ENCODE measurements at places on chromosomes 7 and 10.

DNA sequence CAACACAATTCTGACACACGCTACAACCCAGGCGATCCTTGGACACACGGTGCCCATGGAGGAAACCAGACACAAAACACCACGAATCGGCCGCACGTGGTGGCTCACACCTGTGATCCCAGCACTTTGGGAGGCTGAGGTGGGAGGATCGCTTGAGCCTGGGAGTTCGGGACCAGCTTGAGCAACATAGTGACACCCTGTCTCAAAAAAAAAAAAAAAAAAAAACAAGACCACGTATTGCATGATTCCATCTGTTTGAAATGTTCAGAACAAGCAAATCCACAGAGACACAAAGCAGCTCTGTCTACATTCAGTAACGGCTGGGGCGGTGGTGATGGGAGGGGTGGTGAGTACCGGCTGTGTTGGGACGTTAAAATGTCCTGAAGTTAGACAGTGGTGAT is 25.2 kb downstream of the ADAP1 start:
- no peak for DNase-seq

- DNase-seq = no peak
Measured at GRCh38 chr7:125681508-125681907, 751.9 kb upstream of the POT1 start.

DNA sequence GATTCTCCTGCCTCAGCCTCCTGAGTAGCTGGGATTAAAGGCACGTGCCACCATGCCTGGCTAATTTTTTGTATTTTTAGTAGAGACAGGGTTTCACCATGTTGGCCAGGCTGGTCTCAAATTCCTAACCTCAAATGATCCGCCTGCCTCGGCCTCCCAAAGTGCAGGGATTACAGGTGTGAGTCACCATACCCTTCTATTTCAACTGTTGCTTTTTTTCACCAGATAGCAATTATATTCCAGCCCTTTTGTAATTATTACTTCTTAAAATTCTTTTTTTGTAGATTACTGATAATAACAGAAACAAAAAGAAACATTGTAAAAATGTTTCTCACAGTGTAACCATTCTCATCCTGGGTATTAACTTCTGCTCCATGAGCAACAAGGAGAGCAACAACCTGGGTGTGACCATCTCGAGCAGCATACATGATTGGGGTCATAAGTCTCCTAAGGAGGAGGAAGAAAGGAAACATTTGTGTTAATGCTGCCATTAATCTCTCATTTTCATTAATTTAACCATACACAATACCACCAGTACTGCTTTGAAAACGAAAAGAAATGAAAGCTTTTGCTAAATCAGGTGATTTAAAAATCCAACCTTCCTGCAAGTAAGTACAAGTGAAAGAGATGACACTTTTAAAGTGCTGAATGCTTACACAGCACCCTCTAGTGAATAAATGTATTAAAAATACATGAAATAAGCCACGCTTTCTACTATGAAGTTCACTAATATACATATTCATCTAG is 41.8 kb downstream of the ASZ1 start:
- no peak for DNase-seq

- DNase-seq = no peak
Measured at GRCh38 chr7:130896051-130896881, 162.3 kb upstream of the KLF14 start.

GRCh38 chr10:125264757-125265578 is 104.6 kb upstream of the CTBP2 start:
- DNase-seq = no peak

- DNase-seq = no peak
Measured at GRCh38 chr10:59887006-59887405, 19.4 kb downstream of the CCDC6 start.

DNA sequence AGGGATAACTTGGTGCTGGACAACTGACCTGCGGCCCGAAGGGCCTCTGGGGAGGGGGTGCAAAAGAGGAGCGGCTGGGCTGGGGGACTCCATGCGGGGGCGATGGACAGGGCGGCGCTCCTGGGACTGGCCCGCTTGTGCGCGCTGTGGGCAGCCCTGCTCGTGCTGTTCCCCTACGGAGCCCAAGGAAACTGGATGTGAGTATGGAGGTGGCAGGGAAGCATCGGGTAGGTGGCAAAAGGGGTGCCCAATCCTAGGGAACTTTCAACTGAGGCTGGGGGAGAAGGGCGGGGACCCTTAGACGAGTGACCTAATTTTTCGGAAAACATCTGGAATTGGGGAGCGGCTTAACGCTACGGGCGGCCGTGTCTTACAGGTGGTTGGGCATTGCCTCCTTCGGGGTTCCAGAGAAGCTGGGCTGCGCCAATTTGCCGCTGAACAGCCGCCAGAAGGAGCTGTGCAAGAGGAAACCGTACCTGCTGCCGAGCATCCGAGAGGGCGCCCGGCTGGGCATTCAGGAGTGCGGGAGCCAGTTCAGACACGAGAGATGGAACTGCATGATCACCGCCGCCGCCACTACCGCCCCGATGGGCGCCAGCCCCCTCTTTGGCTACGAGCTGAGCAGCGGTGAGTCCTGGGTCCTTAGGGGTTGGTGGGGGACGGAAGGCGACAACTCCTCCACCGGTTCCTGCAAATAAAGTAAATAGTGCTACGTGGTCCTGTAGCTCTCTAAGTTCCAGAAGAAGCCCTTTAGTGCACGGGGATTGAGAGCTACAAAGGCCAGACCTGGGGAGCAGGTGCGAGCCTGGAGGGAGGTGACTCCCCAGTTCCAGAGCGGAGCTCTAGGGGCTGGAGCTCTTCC is 622 bp downstream of the WNT16 start:
- DNase-seq = no peak

- no peak for DNase-seq
Measured at GRCh38 chr10:42638821-42639270, 476 bp upstream of the ZNF33B start.

GRCh38 chr10:78980354-78980753 is 88.4 kb upstream of the ZMIZ1 start:
- no peak for DNase-seq

DNA sequence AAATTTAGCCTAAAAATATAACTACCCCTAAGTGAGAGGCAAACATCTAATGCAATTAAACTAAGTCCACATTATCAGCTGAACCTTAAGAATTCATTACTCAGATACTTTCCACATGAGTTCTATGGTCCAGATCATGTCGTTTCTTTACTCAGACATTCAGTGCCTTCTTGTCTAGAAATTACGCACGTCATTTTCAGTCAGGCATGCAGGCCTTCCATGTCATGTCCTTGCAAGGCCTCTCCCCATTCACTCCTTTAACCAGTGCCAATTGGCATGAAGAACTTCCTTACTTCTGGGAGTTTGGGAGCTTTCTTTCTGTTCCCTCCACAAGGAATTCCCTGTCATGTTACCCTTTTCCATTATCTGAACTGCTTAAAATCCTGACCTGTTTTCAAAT is 118.8 kb downstream of the NRP1 start:
- no peak for DNase-seq

- DNase-seq = no peak
Measured at GRCh38 chr7:81761031-81761430, 8.8 kb downstream of the HGF start.

- DNase-seq = no peak
Measured at GRCh38 chr10:50396491-50397311, 145.4 kb upstream of the ASAH2 start.

DNA sequence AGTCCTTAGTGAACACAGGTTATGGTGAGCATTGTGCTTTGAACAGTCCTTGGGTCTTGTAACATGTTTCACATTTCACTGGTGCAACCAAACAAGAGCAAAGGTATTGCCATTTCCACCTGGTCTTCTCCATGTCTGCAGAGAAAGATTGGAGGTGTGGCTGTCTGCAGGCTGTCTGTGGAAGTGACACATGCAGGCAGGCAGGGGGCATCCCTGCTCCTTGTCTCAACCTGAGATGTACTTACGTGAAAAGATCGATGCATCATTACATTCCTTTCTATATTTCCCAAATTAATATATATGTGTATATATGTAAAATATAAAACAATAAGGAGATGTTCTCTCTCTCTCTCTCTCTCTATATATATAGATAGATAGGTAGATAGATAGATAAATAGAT is 54.3 kb downstream of the LRRC18 start:
- no peak for DNase-seq

GRCh38 chr10:63582690-63583089 is 61.5 kb downstream of the REEP3 start:
- DNase-seq = no peak

GRCh38 chr7:27048438-27048837 is 47.4 kb downstream of the HOXA1 start:
- no peak for DNase-seq

GRCh38 chr10:106931853-106932249 is 232.7 kb downstream of the SORCS1 start:
- no peak for DNase-seq

- no peak for DNase-seq
Measured at GRCh38 chr7:36951257-36951697, 227.0 kb upstream of the AOAH start.

DNA sequence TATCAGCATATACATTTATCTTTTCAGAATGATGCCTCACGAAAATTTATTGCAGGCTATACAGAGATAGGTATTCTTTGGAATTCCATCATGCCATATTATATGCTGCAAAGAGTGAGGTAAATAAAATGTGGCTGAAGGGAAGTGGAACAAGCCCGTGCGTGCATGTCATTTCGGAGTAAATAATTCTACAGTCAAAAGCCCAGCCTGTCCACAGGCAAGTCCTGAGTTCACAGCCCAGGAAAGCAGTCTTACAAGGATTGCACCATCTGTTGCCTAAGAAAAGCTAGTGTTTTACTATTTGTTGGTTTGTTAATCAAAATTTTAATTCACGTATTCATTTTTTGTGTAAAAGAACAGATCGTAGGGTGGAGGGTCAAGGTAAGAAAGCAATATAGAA is 292.4 kb upstream of the AKR1E2 start:
- no peak for DNase-seq

DNA sequence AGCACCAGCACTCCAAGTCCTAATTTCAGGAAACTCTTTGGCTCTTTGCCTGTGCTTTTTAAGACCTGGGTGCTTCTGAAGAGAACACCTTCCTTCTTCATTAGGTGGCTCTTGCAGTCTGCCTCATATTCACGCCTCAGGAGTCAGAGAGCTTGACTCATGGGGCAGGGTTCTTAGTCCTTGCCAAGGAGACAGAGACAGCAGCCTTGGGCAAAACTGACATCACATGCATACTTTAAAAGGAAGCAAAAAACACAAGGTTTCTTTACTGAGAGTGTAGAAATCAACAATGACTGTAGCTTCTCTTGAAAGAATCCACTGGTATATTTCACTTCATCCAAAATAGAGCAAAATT is 780.6 kb downstream of the INHBA start:
- no peak for DNase-seq

DNA sequence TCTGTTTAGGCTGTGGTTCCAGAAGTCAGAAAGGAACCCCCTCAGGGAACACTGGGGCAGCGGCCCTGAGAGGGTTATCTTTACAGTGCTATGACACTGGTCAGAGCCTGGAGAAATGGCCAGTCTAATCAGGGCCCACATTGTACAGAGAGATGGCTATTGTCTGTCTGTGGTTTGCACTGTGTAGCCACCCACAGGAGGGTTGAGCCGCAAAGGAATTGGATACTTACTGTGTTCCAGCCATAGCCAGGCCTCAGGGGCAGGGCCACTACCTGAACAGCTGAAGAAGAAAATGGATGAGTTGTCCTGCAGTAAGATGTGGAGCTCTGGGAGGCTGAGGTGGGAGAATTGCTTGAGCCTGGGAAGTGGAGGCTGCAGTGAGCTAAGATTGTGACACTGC is 47.5 kb upstream of the PODXL start:
- no peak for DNase-seq

DNA sequence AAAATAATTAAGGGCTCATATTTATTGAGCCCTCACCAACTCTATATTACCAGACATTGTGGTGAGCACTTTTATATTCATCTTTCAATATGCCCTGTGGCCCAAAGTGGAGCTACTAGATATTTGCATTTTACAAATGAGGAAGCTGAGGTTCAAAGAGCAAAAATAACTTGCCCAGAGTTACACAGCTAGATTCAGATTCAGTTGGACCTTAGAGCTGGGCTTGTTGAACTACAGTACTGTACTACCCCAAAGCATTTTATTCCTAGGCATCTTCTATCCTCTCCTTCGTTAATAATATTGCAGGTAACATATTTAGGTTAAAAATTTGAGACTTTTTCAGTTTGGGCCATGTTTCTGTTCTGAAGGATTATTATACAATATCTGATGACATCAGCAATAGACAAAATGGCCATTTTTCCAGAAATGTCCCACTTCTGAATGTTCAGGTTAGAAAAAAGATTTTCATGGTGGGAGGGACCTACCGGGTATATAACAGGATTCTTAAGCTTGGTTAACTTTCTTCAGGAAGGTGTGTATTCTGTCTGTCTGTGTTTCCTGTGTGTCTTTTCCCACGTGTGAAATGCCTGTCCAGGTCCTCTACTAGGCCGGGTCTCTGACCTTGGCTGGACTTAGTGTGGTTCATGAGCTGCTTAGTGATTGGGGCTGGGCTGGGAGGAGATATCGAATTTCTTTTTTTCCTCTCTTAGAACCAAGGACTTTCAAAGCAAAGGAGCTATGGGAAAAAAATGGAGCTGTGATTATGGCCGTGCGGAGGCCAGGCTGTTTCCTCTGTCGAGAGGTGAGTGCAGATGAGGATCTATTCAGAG is 13.6 kb downstream of the PRXL2A start:
- DNase-seq = no peak

DNA sequence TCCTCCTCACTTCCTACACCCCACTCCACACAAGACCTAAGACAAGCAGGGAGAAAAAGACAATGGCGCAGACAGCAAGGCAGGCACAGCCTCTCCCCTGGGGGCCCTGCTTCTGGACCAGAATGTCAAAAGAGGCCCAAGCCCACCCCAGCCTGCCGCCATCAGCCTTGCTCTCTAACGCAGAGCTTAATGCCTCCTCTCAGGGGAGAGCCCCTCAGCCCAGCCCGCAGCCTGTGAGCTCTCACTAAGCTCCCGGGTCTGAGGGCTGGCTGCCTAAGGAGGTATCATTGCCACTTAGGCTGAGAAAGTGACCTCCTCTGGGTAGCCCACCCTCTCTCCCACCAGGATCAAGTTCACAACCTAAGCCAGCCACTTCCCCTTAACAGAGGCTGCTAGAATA is 16.7 kb downstream of the SLIT1 start:
- DNase-seq = no peak

DNA sequence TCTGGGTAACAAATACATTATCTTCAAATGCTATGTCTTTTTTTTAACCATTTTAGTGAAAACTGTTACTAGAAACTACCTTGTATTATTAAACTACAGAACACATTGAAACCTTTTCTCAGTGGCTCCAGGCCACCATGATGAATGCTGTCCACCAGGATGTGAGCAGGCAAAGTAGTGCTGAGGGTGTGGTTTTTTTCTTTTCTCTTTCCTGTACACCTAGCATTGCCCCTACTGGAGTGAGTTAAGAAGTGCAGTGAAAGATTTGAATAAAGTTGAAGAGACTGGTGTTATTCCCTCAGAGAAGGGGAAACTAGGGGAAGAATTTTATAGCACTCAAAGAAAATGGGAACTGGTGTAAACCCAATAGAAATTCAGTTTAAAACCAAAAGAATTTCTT is 120.0 kb upstream of the SAMD8 start:
- DNase-seq = no peak

DNA sequence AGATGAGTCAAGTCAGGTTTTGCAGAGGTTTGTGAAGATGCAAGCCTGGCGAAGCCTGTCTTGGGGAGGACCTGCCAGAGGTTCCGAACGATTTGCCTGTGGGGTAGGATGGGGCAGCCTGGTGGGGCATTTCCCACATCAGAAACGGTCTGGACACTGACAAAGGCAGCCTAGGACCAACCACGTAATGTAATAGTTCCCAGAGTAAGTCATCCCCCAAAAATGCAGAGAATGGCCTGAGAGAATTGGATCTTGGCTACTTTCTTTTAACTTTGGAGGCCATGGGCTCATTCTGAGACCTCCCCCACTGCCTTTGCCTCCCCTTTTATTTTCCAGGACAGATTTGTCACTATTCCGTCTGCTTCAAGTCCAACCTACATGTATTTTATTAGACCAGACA is 168.9 kb upstream of the SH2B2 start:
- DNase-seq = no peak
